Activated CD8-positive, alpha-beta memory T cell treated with anti-CD3 and anti-CD28 coated beads, Interleukin-2, amount 50 U/mL, for 4 hours (primary cell): ENCODE measurements at places on chromosomes 6 and 20.

DNA sequence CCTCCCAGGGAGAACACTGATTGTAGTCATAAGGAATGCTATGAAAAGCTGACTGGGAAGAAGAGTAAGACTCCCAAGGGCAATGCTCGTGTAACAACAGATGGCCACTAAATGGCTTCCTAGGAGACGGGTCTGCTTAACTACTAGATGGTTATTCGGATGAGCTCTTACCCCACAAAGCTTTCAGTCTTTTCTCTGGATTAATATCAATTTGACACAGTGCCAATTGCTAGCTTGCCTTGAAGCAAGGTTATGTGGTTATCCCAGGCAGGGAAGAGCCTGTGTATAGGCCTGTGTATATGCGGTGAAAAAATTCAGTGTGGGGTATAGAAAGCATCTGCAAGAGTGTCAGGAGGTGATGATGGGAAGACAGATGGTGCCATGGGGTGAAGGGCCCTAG is 86.4 kb upstream of the NOX3 start:
- DNase-seq = no peak

GRCh38 chr6:70790483-70791224 is 123.0 kb downstream of the SMAP1 start:
- DNase-seq = no peak

DNA sequence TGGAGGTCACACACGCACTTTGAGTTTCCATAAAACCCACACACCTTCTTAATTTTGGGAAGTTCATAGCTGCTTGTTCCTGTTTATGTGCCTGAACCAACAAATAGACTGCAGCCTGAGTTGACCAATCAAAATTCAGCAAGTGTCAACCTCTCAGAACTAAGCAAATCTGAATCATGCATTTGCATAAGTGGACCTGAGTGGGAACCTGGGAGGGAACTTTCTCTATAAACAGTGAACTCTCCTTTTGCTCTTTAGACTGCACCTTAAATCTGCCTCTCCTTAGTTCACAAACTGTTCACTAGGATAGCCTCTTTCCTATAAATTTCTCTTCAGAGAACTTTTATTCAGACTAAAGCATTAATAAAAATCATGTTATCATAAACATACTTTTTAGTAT is 37.9 kb downstream of the SLC17A1 start:
- DNase-seq = no peak

DNA sequence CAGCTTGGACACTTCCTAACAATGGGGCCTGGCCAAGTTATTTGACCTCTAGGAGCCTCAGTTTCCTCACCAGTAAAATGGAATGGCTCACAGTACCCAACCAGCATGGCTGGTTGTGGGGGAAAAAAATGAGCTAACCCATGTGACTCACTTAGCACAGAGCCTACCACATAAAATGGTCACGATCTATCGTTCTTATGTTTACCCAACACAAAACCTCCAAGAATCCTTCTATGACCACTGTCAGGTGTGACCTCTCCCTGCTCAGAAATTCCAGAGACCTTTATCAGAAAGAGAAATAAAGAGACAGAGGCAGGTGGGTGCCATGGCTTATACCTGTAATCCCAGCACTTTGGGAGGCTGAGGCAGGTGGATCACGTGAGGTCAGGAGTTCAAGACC is 39.4 kb downstream of the BPIFB1 start:
- DNase-seq = no peak

DNA sequence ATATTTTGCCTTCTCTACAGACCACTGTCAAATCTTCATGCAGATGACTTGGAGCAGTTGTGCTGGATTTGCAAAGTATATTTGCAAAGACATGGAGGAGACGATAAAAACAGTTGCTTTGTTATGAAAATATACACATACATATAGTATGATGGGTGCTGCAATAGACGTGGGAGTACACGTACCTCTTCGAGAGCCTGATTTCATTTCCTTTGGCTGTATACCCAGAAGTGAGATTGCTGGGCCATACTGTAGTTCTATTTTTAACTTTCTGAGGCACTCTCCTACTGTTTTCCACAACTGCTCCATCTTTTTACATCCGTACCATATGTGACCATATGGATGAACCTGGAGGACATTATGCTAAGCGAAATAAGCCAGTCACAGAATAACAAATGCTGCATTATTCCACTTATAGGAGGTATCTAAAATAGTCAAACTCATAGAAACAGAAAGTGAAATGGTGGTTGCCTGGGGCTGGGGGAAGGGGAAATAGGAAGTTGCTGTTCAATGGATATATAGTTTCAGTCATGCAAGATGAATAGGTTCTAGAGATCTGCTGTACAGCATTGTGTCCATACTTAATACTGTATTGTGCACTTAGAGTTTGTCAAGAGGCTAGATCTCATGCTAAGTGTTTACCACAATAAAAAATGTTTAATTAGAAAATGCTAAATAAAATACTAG is 223.8 kb downstream of the HAO1 start:
- no peak for DNase-seq

- DNase-seq = no peak
Measured at GRCh38 chr6:112682071-112682470, 334.9 kb downstream of the RFPL4B start.

DNA sequence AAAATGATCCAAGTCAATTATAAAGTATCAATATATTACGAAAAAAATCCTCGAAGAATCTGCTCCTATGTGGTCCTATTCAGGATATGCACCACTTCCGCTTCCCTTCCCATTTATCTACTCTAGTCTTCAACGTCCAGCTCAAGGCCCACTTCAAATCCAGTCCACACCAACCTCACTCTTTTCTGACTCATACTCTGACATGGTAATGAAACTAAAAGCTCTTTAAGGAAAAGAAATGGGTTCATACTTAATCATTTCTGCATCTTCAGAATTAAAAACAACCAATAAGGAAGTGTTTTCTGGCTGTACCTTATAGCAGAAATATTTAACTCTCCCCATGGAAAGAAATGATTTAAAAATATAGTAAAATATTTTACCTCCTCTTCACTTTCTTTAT is 15.1 kb downstream of the DEK start:
- no peak for DNase-seq

- no peak for DNase-seq
Measured at GRCh38 chr20:34732523-34732922, 28.4 kb downstream of the TP53INP2 start.

DNA sequence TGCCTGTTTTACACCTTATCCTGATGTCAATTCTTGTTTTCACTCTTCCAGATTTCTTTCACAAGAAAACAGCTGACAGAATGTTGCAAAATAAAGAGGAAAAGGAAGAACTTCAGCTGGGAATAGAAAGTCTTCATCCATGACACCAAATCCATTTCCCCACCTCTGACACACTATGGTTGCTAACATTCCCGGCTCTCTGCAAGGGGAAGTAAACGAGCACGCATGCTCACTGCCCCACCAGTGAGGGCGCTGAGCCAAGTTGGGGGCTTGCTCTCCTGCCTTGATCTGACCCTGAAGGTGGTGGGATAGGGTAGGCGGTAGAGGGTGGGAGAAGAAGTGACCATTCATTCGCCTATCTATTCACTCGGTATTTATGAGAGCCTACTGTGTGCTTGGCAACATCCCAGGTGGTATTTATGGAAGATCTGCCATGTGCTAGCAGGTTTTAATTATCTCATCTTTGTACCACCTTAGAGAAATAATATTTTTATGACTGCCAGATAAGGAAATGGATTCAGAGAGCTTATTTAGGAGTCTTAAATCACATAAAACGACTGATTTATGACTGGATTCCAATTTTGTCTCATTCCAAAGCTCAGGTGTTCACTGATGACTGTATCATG is 206.2 kb downstream of the FOXC1 start:
- DNase-seq = no peak

DNA sequence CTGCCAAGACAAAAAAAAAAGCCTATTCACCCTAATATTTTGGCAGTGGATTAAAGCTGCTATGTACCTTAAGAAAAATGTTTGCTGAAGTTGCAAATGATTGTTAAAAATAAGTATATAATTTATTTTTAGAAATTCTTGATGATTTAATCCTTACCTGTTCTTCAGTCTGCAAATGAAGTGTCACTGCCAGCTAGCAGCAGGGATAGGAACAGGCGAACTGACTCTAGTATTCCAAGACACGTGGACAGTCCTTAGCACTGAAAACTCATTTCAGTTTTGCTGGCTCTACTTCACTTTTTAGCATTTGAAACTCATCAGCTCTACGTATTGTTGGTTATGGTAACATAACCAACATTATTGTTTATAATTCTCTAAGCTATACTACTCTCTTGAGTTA is 204.4 kb upstream of the ID4 start:
- no peak for DNase-seq

DNA sequence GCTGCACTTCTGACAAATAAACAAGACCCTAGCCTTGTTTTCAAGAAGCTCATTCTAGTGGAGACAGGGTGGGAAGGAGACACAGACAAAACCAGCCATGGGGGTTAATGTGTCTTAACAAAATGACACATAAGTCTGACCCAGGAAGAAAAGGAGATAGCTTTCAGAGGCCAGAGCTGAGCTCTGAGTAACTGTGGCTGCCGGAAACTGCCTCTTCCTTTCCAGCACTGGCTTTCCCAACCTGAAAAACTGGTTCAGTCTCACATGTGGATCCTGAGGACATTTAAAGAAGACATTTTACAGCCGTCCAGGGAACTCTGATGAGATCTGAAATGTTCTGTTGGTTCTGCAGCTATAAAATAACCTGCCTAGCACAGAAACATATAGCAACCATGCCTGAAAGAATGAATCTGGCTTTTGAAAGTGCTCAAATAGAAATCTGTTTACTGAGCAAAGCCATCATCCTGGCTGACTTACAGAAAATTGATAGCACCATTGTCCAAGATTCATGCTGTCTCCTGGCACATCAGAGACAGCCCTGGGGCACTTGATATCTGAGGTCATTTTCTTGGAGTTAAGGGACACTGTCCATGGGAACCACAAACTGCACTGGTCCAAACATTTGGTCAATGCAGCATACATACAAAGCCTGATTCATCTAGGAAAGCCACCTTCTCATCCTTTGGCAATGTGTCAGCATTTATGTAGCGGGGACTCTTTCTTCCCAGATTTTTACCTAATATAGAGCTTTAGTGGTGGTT is 83.2 kb upstream of the PAX1 start:
- no peak for DNase-seq

GRCh38 chr6:53492860-53493634 is 51.9 kb downstream of the GCLC start:
- no peak for DNase-seq

DNA sequence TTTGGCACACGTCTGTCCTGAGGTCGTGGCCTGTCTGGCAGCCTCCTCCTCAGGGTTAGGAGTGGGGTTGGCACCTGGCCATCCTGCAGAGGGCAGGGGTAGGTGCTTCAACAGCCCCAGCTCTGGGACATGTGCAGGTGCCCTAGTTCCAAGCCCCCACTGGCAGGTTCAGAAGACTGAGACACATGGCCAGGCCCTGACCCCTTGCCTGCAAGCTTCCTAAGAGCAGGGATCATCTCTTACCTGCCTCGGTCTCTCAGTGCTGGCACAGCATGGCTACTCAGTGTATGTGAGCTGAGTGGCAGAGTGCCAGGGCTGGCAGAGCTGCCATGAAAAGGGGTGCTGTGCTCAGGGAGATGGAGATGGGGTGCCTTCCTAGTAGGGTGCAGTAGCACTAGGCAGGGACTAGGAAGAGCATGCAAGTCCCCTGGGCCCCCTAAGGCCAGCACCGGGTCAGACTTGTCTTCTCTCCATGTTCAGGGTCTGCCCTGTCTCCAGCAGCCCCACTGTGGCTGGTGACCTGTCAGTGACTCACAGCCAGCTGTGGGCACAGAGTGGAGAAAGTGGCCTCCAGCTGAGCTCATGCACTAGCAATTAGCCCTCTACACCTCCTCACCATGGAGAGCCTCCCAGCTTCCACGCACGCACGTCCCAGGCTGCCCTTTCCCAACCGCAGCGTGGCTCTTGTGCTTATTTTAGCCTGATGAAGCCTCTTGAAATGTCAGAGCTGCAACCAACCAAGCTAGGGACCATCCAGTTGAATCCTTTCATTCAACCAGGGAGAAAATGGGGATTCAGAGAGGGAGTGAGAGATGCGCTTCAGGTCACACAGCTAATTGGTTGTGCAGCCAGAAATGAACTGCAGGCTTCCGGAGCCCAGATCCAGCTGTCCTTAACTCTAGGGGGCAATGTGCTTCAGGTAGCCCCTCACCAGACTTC is 116.6 kb downstream of the MRPL14 start:
- DNase-seq = peak; percentile 4

GRCh38 chr20:62629864-62630470 is 12.3 kb upstream of the SLCO4A1 start:
- DNase-seq = no peak

- DNase-seq = no peak
Measured at GRCh38 chr6:4346659-4347333, 211.4 kb upstream of the ECI2 start.

- DNase-seq = peak; percentile 70
Measured at GRCh38 chr20:38804682-38805501, 605 bp upstream of the PPP1R16B start.

GRCh38 chr6:46024124-46024769 is 8.6 kb upstream of the CLIC5 start:
- DNase-seq = no peak

DNA sequence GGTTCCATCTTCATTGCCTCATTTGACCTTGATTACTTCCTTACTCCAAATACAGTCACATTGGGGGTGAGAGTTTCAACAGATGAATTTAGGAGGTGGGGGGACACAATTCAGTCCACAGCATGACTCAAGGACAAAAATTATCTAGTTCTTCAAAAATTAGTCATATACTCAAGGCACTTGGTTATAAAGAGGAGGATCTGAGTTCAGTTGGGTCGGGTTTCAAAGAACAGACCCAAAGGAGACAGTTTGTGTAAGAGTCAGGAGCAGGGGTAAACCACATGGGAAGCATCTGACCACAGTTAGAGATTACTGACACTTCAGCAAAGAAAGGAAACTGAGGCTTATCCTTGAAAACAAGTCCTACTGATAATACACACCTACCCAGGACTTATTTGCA is 138.0 kb downstream of the TBC1D7 start:
- no peak for DNase-seq
